ENCODE measurements at places on chromosomes 11 and 22.

GRCh38 chr11:45096636-45097035, 49.8 kb upstream of the PRDM11 start:
- DNase-seq, result no peak

- DNase-seq, result no peak
Observed at GRCh38 chr22:20155330-20156041, 4.6 kb upstream of the CCDC188 start.

- no peak for DNase-seq
Observed at GRCh38 chr11:134519390-134519750, 107.3 kb upstream of the B3GAT1 start.

DNA sequence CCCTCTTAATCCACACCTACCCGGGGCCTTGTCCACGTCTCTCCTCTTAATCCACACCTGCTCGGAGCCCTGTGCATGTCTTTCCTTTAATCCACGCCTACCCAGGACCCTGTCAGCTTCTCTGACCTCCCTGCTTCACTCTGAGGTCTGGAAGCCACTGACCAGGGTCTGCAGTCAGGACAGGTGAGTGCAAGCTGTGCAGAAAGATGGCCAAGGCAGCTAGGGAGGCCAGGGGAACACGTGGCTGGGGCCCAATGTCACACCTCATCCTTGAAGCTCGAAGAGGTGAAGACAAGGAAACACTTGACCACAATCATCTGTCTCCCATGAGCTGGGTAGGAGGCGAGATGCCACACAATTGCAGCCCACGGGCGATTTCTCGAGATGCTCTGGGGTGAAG, 1516.9 kb downstream of the BRD1 start:
- no peak for DNase-seq

- no peak for DNase-seq
Observed at GRCh38 chr11:126332221-126332711, 23.2 kb upstream of the ST3GAL4 start.

DNA sequence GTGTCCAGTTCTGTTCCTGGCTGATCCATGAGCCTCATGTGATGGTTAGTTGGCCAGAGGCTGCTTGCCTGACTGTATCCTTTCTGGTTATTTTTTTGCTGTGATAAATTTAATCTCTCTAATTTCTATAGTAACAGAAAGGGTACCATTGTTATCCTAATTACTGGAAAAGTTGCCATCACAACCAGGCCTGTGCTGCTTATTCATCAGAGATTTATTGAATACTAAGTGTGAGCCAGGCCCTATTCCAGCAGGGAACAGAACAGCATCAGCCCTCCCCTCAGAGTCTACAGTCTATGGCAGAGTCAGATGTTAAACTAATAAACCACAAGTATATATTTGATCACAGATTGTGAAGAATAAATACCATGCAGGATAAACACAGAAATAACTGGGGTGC, 86.8 kb downstream of the DEPDC5 start:
- DNase-seq, result no peak

GRCh38 chr11:59756558-59756840, 1.3 kb downstream of the STX3 start:
- no peak for DNase-seq

- no peak for DNase-seq
Observed at GRCh38 chr11:9905501-9905951, 241.6 kb downstream of the SWAP70 start.

GRCh38 chr11:65026810-65027209, 429 bp upstream of the SNX15 start:
- DNase-seq, result no peak

DNA sequence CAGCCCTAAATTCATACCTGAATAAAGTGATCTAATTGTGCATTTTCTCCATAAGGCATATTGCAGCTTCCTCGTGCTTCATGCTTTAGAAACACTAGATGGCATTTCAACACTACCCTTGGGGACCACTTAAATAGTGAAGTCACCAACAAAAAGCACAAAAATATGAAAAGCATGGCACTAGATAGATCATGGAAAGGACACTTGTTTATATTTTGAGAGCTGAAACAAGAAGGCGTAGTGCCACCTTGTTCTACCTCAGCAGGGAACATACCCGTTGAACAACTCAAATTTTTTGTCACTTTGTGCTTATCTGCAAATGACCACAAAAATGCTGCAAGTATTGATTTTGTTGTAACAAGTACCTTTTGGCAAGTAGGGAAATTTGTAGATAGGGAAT, 8.6 kb downstream of the TBCEL start:
- no peak for DNase-seq

- no peak for DNase-seq
Observed at GRCh38 chr11:115126515-115127208, 377.6 kb downstream of the CADM1 start.

DNA sequence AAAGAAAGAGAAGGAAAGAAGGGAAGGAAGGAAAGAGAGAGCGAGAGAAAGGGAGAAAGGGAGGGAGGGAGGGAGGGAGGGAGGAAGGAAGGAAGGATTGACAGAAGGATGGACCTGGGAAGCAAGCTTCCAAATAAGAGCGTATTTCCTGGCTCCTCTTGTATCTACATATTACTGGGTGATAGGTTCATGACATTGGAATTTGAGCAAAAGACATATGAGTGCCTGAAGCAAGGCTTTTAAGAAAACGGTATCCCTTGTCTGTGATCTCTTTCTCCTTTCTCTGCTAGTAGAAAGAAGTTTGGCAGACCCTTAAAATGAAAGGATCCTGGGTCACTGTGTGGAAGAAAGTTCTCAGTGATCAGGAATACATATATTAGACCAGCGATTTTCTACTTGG, 932.2 kb upstream of the CCDC90B start:
- no peak for DNase-seq

GRCh38 chr11:75499423-75500190, 26.1 kb downstream of the GDPD5 start:
- no peak for DNase-seq

- no peak for DNase-seq
Observed at GRCh38 chr11:3161309-3161708, 3.8 kb downstream of the OSBPL5 start.

DNA sequence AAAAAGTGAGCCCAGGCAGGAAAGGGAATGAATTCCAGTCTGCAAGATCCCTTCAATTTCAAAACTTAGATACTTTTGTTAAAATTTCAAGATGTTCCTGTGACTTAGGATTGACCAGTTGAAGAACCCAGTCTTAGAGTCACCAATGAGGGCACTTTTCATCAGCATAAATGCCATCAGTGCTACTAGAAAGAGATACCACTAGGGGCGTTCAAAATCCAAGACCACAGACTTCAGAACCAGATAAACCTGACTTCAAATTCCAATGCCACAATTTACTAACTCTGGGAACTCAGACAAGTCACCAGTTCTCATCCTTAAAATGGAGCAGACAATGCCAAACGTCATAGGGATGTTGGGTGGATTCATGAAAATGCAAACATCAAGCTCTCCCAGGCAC, 523.2 kb downstream of the BUD13 start:
- DNase-seq, result no peak

GRCh38 chr11:60292145-60292544, 11.7 kb downstream of the MS4A4A start:
- no peak for DNase-seq

GRCh38 chr11:1350086-1350725, 39.5 kb upstream of the BRSK2 start:
- no peak for DNase-seq

DNA sequence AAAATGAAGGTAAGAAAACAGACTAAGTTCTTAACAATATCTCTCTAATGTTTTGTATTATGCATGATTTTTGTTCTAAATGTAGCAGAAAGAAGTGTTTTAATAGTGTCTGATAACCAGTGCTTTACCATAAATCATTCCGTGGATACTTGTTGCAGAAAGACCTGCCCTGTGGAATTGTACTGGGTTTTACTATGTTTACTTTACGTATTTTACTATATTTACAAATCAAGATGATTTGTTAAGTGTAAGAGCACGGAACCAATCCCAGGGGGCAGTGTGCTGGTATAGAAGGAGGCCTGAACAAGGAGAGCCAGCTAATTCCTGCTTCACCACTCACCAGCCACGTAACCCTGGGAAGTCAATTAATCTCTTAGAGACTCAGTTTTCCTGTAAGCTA, 1.4 kb downstream of the HTR3B start:
- no peak for DNase-seq

GRCh38 chr11:128757235-128757711, 63.4 kb downstream of the FLI1 start:
- peak; percentile 61 for DNase-seq

- DNase-seq, result no peak
Observed at GRCh38 chr11:19642185-19643158, 70.2 kb upstream of the NAV2 start.

DNA sequence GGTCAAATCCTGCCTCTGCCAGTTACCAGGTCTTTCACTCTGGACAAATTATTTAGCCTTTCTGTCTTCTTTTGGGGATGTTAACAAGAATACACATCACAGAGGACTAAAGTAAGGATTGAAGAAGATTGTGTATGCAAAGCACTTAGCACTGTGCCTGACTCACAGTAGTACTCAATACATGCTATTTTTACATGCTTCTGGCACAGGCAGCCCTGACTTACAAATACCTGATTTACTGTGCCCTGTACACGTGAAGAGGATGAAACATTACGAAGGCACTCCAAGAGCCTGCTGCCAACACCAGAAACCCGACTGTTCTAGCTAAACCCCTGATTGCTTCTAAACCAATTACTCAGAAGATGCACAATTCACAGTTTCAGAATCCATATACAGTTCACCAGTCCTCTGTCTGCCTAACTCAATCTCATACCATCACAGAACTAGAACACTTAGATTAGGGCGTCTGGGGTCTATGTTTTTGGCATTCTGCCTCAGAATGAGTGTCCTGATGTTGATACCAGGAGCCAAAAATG, 300.9 kb upstream of the DDI1 start:
- DNase-seq, result no peak

DNA sequence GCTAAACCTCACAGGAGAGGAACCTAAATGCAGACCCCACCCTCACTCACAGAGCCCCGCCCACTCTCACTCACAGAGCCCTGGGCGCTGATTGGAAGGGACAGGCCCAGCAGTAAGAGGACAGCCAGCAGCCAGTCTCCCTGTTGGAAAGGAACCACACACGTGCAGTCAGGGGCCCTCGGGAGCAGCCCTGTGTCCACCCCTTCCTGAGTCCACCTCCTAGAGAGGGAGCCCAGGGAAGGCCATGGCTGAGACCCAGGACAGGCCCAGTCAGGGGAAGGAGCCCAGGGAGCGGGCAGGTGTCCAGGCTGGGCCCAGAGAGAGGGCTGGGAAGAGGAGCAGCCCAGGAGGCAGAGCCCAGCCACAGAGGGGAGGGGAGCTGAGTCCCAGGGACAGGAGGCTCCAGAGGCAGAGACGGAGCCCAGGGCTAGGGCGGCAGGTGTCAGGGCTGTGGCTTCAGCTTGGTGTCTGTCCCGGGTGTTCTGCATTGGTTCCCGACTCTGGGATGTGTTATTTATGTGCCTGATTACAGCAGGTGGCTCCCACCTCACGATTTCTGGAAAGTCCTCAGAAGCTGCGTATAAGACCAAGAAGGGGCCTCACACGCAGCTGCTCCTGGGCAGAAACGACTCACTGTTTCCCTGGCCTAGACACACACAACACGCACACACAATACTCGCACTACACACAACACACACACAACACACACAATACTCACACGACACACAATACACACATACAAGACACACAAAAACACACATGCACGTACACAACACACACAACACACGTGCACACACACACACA, 9.0 kb upstream of the APOBEC3H start:
- DNase-seq, result peak; percentile 13

DNA sequence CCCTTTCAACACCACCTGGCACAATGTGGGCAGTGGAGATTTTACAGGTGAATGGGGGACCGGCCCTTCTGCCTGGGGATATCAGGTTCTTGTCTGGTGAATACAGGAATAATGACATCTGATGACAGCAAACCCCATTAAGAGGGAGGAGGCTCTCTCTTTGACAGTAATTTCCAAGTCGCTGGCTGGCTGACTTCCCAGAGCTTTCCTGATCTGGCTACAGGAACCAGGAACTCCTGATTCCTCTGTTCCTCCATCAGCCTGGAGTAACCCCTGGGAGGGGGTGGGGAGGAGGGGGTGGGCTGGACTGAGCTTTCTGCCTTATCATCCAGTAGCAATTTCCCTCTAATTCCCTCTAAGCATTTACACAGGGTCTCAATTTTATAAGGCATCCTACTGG, 3.7 kb upstream of the MIEF1 start:
- no peak for DNase-seq

DNA sequence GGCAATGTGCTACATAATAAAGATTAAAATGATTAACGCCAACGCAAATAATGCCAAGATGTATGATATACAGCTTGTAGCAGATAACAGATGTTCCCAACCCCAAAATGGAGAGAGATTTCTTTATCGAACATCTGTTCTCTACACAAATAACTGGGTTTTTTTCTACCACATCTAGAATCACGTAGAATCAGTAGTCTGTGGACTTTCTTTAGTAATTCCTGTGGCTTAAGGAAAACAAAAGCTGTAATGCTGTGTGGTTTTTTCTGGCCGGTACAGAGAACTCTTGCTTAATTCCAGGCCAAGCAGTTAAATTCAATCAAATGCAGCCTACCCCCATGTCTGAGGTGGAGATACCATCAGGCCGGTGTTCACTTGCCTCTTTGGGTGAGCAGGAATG, 303.4 kb downstream of the FAT3 start:
- no peak for DNase-seq

GRCh38 chr11:88604260-88604659, 266.7 kb upstream of the CTSC start:
- no peak for DNase-seq

GRCh38 chr11:119484741-119485605, 62.0 kb upstream of the THY1 start:
- peak; percentile 15 for DNase-seq

GRCh38 chr11:31903225-31904074, 92.3 kb upstream of the PAX6 start:
- no peak for DNase-seq

DNA sequence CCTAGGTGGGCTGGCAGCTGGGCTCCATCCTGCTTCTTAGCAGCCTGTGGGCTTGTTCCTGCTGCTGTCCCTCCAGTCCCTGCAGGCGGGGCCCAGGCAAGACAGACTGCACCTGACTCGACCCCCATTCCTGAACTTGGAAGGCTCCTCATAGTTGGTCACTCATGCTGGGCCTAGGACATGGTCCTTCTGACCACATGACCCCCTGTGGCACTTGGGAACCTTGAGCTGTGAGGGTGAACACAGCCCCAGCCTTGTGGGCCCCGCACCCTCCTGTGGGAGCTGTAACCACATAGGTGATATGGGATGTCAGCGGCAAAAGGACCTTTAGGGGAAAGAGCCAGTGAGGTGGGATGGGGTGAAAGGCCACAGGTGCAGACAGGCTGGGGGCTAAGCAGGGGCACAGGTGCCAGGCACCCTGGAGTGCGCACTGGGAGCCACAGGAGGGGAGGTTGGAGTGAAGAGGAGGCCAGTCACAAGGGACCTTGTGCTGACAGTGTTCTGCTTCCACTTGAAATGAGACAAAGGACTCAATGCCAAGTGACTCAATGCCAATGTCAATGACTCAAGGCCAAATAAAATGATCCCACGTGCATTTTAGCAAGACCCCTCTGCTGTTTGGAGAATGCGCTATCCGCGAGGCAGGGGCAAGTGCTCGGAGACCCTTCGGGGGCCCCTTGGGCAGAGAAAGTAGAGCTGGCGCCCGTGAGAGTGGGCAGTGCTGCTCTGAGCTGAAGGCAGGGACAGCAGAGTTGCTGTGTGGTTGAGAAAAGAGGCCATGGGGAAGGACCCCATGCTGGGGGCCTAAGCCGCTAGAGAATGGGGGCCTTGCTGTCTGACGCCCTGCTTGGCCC, 90.7 kb downstream of the MORC2 start:
- DNase-seq, result no peak
